T follicular helper cell (primary cell): ENCODE measurements at places on chromosomes 7 and 10.

DNA sequence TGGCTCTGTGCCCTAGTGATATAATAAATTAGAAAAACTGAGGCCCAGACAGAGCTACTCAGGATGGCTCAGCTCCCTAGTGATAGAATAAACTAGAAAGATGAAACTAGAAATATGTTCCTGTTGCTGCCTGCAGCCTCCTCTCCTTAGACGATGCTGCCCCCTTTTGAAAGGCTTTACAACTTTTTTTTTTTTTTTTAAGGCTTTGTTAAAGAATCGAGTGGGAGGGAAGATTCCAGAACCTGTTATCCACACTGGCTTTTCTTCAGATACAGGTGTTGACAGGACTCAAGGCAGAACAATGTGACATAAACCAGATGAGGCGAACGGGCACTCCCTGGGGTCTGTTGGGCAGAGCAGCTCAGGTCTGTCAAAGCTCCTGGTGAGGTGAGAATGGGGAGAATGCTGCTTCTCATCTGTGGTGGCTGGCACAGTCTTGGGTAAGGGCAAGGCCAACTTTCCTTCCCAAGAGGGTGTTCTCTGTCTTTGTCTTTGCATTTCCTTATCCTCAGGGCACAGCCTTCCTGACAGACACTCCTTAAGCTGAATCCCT is 175.1 kb downstream of the COBL start:
- no peak for DNase-seq

GRCh38 chr7:97022491-97023306 is 1.9 kb downstream of the DLX5 start:
- DNase-seq = no peak

DNA sequence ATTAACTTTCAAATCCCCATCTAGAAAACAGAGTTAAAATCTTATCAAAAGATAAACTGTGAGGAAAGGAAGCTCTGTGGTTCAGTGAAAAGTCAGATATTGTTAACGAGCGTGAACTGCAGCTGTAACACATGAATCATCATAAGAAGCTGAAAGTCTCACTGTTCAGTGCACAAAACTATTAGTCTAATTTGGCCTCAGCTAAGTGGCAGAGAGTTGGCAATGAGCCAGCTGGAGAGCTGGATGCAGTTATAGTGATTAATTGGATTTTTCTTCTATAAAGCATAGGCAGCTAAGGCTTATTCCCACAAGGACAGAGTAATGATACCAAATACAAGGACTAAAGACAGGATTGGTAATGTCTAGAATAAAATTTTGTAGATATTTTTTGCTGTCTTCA is 101.1 kb upstream of the ABCB5 start:
- DNase-seq = no peak

- DNase-seq = no peak
Measured at GRCh38 chr7:23462846-23463245, 7.4 kb downstream of the IGF2BP3 start.

DNA sequence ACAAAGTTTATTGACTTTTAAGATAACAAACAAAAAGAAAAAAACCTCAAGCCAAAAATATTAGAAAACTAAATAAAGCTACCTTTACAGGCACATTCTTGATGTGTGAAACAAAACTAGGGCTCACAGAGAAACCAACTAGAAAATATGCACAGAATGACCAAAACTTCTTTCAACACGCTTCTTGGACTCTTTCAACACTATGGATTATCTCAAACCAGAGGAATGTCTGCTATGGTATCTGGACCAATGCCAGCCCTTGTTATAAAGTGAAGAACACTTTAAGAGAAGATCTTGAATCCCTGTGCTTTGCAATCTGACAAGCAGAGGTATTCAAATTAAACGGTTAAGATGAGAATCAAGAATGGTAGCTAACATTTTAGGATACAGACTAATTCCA is 76.6 kb downstream of the DNAJC1 start:
- no peak for DNase-seq

DNA sequence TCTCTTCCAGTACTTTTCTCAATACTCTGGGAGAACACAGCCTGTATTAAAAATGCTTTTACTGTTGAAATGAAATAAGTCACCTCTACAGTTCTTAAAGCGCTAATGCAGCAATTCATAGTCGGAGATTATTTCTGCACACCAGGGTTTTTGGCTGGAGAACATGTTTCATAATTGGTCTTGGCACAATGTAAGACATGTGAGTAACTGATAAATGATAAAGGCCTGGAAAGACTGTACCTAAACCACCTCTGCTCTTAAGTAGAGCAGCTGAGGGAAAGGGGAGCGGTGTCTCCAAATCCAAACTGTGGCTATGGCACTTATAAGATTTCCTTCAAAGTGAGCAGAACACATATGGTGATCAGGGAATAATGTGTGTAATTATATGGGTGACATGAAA is 390.3 kb upstream of the MBL2 start:
- no peak for DNase-seq

- DNase-seq = no peak
Measured at GRCh38 chr7:28297801-28298459, 114.4 kb upstream of the CREB5 start.

DNA sequence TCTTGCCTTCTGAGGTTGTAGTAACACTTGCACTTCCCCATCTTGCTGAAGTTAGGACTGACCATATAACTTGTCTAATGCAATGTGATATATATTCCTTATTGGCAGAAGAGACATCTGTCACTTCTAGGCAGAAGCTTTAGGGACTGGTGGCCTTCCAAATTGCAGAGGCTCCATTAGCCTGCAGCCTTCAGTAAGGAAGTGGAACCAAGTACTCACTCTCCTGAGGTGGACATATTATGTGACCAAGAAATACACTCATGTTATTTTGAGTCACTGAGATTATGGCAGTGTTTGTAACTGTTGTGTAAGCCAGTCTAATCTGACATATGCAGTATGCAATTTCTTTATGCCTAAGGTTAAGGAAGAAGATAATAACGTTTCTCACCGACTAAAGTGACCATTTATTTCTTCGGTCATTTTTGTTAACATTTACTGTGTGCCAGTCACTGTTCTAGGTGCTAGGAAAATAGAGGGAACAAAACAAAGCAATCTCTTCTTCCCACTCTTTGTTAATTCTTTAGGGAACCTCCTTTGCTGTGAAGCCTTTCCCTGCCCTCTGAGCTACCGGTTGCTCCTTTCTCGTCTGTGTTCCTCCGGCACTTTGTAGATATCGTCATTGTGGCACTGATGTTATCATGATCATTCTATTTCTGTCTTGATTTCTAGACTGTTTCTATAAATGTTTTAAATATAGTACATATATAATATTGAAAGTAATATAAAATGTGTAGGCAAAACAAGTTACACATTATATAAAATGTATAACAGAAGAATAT is 52.9 kb upstream of the HBP1 start:
- no peak for DNase-seq

- DNase-seq = peak; percentile 10
Measured at GRCh38 chr10:14822879-14823755, 14.7 kb downstream of the CDNF start.
